NCI-H1092 (cell line): ENCODE measurements at places on chromosomes 12 and 14.

DNA sequence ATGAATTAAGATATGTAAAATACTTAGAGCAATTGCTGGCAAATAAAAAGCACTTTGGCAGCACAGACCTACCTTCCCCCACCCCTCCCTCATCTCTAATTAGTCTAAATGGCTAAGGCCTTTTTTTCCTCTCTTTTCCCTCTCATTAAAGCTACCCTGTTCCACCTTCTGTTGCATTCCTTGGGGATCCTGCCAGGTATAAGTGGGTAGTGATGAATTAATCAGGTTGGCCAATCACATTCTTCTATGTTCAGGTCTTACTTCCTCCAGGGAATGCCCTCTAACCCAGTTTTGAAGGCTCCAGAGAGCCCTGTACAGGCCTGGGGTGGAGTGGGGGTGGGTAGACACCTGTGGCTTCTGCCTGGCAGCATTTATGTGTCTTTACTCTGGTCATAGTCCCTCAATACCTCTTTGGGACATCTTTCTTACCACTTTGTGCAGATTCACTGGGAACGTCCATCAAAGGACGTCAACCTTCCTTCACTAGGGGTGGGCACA is 28.4 kb downstream of the HSPB8 start:
- DNase-seq, result no peak

- peak; percentile 38 for DNase-seq
Observed at GRCh38 chr14:26597071-26597588, 703 bp downstream of the NOVA1 start.

DNA sequence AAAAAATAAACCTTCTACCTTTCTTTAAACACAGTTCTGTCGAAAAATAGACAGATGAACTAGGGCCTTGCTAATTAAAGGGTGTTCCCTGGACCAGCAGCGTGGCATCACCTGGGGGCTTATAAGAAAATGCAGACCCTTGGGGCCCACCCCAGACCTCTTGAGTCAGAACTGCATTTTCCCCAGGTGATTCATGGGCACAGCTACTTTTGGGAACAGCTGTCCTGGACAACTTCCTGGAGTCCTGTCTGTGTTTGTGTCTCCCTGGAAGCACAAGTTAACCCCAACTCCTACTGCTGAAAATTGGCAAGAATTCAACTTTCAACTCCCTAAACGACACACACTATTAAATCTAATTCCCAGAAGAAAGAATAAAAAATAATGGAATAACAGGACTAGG is 17.8 kb downstream of the FBLN5 start:
- DNase-seq, result no peak

- DNase-seq, result no peak
Observed at GRCh38 chr14:89617481-89618329, 200.7 kb upstream of the FOXN3 start.

DNA sequence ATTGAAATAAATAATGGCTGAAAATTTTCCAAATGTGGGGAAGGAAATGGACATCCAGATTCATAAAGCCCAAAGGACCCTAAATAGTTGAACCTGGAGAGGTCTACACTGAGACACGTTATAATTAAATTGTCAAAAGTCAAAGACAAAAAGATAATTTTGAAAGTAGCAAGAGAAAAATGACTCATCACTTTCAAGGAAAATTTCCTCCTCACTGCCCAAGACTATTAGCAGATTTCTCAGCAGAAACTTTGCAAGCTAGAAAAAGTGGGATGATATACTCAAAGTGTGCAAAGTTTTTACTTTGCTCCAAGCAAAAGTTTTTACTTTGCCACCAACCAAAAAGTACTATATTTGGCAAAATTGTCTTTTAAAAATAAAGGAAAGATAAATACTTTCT is 15.9 kb upstream of the KRT83 start:
- DNase-seq, result no peak
